ENCODE measurements at places on chromosomes 2 and 18.
A peak's percentile ranks its signal among the peaks of the same experiment; 100 is the strongest.

DNA sequence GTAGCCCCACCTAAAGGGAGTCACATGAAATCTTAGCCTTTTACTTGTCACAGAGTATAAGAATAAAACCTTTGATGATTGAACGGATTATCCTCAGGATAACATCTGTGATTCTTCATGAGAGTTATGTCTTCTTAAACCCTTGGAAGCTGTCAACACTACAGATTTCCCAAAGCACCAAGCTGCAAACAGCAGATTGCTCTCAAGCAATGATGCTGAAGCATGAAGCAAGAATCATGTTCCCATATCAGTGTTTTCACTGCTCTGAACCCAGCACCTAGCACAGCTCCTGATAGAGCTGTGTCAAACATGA, 47.6 kb upstream of the CELF4 start:
- DNase-seq = no peak

DNA sequence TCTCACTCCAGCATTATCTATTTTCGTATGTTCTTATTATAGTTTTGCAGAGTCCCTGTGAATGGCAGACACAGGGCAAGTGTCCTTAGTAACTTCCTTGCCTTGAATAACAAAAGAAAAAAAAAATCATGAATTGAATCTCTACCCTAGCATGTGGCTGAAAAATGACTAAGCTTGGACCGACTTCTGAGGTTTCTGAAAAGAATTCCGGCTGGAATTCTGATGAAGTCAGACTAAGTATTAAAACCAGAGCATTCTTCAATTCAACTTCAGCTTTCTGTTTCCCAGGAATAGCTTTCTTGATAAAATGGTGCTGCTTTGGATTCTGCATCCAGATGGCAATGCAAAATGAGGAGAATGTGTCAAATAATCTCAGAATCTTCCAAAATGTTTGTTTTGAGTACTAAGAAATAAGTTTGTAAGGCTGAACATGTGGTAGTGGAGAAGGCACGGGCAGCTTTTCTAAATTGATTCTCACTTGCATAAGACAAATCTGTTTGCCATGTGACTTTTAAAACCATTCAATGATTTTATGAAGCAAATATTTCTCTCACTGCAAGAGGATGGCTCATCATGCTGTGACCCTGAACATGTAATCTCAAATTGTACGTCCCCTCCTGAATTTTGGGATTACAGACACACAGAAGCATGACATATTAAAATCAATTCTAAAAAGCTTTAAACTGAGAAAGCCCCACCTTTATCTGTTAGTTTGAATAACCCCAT, 1462.8 kb upstream of the LRRTM1 start:
- no peak for DNase-seq

- DNase-seq = no peak
These were observed 81.4 kb upstream of the PKDCC start for GRCh38 chr2:41966431-41966893.

- DNase-seq = no peak
These were observed 146.7 kb downstream of the LRATD1 start for GRCh38 chr2:14779252-14779651.

DNA sequence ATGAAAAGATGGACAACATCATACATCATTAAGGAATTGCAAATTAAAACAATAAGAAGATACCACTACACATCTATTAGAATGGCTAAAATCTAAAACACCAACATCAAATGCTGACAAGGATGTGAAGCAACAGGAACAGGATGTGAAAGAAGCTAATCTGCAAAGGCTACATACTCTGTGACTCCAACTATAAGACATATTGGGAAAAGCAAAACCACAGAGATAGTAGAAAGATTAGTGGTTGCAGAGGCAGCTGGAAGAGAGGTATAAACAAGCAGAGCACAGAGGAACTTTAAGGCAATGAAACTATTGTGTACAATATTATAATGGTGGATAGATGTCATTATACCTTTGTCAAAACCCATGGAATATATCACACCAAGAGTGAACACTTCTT, 393.7 kb upstream of the RAB6C start:
- no peak for DNase-seq

DNA sequence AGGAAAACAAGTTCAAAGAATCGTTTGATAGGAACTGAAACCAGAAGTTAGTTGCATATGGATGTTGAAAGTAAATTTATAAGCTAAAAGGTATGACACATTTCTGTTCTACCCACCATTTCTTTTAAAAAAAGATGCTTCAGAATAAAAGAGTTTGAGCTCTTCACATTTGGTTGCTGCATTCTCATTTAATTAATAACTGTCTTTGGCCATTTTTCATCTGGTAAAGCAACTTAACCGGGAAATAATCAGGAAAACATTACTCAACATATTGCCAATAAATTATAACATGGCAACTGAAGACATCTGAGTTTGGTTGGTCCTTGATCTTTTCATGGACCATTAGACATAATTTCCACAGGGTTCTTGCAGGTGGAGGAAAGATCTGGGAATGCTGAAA, 180.2 kb upstream of the TWIST2 start:
- no peak for DNase-seq

DNA sequence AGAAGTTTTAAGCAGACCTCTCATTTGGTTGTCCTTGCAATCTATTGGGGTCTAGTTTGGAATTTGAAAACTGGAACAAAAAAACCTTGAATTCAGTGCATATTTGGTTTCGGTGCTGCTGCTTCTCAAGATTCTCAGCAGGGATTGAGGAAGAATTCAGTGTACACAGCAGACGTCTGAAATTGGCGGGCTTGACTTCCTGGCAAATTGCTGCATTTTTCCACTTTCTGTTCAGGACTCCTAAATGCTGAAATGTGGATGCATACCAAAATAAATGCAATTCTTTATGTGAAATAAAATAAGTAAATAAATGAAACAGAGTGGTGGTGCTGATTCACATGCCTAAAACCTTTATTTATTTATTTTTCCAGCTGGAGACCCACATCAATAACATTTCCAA, 332.4 kb upstream of the KYNU start:
- DNase-seq = no peak

GRCh38 chr18:56351911-56352500, 286.4 kb downstream of the TXNL1 start:
- no peak for DNase-seq

- DNase-seq = no peak
These were observed 46.0 kb downstream of the CYP27C1 start for GRCh38 chr2:127174136-127174535.

GRCh38 chr18:23629444-23629946, 33.2 kb downstream of the ANKRD29 start:
- DNase-seq = peak; percentile 34

- no peak for DNase-seq
These were observed 190.4 kb downstream of the BABAM2 start for GRCh38 chr2:28080911-28081310.

DNA sequence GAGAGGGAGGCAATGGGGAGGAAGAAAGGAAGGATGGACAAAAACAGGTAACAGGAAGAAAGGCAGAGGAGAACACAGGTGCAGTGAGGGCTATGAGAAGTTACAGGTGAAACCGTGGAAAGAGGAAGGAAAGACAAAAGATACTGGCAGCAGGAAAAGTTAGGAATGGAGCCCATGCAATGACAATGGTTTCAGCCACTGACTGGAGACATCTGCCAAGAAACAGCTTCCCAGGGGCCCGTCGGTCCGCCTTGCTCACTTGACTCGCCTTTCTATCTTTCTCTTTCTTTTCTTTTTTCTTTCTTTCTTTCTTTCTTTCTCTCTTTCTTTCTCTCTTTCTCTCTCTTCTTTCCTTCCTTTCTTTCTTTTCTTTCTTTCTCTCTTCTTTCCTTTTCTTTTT, 37.5 kb downstream of the ST8SIA5 start:
- DNase-seq = no peak

GRCh38 chr2:149924028-149924427, 336.5 kb upstream of the MMADHC start:
- DNase-seq = no peak

DNA sequence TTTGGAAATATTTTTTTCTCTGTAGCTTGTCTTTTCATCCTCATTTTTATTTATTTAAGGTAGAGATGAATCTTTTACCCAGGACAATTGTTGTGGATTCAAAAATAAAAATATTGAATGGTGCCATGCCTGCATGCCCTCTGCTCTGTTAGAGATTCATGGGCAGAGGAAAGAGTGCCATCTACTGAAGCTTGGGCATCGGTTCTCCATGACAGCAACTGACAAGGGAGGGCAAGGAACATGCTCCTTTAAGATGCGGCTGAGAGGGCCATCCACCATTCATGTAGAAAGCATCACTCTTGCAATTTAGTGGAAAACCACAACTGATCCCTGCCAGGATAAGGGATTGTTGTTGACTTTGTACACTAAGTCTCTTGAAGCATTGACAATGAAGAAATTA, 79.9 kb downstream of the PARD3B start:
- peak; percentile 9 for DNase-seq

Data from NCI-H345 (cell line).